Non-pigmented ciliary epithelial cell (primary cell): ENCODE measurements at places on chromosomes 3 and 15.

- no peak for DNase-seq
Observed at GRCh38 chr15:52658955-52659354, 20.2 kb downstream of the ATOSA start.

- DNase-seq, result no peak
Observed at GRCh38 chr3:18049096-18049495, 306.7 kb upstream of the TBC1D5 start.

DNA sequence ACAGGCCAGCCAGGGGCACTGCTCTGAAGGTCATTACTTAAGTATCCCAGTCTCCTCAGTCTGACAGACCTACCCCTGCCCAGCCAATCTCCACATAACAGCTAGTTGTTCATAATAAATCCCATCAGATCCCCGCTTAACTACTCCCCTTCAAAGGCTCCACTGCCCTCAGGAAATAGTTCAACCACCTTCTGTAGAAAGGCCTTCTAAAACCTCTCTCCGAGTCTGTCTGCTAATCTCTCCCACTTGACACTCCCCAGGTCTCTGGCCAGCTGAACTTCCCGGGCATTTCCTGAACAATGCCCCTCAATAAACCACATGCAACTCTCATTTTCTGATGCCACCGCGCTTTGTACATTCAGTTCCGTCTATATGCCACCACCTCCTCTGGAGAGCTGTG is 6.0 kb downstream of the PRC1 start:
- no peak for DNase-seq

- DNase-seq, result no peak
Observed at GRCh38 chr15:63086271-63086670, 35.4 kb upstream of the LACTB start.

DNA sequence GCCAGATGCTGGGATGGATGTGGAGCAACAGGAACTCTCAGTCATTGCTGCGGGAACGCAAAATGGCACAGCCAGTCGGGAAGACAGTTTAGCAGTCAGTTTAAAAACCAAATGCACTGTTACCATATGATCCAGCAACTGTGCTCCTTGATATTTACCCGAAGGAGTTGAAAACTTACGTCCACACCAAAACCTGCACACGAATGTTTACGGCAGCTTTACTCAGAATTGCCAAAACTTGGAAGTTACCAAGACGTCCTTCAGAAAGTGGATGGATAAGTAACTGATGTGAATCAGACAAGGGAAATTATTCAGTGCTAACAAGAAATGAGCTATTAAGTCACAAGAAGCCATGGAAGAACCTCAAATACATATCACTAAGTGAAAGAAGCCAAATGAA is 36.1 kb upstream of the SLC41A3 start:
- DNase-seq, result no peak

DNA sequence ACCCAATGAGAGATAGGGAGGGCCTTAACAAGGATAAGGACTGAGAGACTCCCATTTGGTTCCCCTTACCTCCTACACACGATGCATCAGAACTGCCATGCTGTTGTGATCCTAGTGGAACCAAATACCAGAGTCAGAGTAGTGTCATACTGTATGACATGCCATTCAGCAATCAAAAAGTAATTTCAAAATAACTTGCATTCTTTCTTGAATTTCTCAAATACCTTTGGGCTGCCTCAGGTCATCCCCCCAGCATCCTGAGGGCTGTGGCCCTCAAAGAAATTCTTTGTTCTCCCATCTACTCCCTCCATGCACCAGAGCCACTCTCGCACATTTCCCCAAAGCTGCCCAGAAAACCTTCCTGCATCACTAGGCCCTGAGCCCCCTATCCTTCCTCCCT is 68.9 kb upstream of the PPP2R3A start:
- no peak for DNase-seq

DNA sequence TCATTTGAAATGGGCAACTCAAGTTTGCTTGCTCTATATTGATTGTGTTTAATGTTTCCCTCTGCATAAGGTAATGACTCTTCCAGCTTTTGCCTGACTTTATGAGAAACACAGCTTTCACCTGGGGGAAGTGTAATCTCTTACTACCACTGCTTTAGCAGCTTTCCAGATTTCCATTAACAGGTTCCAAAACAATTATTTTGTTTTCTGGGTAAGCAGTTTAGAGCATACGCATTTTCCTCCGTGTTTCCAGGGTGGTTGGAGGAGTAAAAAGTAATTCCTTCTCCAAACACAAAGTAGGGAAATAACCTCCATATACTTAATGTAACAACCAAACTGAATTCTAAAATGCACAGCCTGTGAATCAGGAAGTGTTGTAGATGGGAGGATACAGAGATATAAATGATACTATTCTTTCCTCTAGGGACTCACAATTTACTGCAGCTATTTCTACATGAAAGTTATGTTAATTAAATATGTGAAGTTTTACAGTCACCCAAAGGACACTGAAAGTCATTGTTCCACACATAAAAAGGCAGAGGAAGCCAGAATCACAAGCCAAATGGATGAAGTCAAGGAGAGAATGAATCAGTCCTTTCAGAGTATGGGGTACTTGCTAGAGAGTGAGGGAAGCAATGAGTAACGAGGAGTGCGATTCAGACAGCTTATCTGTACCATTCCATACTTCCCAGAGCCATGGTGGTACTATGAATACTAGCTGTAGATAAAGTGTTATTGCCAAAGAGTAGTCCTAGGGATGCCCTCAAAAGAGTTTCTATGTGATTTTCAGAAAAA is 16.6 kb downstream of the ST3GAL6 start:
- DNase-seq, result peak; percentile 68
